ENCODE measurements at places on chromosomes 16 and 17.
A peak's percentile ranks its signal among the peaks of the same experiment; 100 is the strongest.

- no peak for DNase-seq
Measured at GRCh38 chr16:30715750-30716445, 16.9 kb downstream of the SRCAP start.

GRCh38 chr16:3541527-3542155, 35.6 kb downstream of the NLRC3 start:
- no peak for DNase-seq

GRCh38 chr17:3940965-3941698, 23.1 kb downstream of the ATP2A3 start:
- no peak for DNase-seq

- DNase-seq, result peak; percentile 79
Measured at GRCh38 chr17:32783602-32784001, 93.3 kb downstream of the MYO1D start.

- DNase-seq, result no peak
Measured at GRCh38 chr17:57152967-57153528, 68.0 kb downstream of the AKAP1 start.

GRCh38 chr16:12392585-12393091, 411.0 kb downstream of the CPPED1 start:
- no peak for DNase-seq

DNA sequence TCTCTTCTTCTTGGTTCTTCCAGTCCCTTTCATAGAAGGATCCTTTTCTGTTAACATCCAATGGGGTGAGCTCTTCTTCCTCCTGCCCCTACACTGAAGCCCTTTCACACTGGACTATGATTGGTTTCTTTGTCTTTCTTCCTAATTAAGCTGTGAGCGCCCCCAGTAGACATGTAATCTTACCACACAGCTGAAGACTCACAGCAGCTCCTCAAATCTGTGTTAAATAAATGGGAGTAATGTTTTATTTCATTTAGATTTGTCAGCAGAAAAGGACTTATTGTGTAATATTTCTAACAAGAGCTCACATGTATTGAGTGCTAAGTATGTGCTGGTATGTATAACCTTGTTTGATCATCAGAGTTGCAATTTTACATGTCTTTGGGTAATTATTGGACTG, 55.7 kb downstream of the TOX3 start:
- DNase-seq, result no peak

DNA sequence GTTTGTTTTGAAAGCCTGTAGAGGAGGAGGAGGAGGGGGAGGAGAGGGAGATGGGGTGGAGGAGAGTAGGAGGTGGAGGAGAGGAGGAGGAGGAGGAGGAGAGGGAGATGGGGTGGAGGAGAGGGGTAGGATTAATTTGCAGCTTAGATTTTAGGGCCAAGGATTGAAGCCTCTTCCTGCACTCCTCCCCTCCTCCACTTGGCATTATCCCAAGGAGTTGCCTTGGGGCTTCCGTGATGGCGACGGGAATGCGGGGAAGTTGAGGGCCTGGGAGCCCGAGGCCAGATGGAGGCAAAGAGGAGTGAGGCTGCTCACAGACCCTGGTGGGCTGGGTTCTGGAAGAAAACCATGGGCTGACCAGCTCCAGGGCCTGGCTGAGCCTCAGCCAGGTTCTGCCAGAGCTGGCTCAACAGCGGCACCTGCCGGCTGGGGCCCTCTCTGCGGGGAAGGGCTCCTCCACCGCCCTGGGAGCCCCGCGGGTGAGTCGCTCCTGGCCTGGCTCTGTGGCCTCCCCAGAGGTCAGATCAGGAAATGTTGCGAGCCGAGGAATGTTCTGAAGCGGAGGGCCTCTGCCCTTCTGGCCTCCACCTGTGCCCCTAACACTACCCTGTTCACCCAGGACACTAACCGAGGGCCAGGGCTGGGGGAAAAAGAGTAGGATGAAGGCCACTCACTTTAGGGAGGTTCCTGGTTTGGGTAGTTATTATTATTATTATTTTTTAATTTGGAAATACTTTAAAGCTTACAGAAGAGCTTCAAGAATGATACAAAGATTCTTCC, 23.9 kb upstream of the FMNL1 start:
- DNase-seq, result peak; percentile 56

DNA sequence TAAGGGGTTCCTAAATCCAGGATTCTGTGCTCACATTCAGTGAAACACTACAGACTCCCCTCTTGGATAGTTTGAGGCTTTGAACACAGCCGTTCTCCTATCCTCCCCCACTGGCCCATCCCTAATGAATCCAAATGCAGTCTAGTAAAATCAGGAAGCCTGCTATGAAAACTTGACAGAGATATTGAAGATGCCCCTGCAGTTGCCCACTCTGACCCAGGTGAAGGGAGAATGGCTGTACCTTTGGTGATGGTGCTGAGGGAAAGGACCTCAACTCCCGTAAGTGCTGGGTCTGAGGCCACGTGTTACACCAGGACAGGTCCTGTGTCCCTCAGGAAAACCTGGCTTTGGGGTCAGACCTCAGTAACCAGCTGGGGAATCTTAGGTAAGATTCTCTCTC, 54.4 kb downstream of the SF3B3 start:
- no peak for DNase-seq

DNA sequence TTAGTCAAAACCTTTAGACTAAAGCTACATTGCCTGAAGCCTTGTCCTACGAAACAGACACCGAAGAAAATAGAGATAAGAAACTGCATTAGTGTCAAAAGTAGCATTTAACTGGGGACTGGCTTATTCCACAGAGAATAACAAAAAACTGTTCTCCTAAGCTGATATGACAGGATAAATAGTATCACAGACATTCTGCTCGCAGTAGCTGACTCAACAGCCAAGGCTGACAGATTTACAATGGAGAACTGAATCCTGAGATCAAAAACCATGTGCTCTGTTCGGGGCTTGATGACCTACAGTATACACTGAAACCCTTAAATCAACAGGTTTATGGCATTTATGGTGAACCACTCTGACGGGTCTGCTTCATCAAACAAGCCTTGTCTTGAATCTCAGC, 25.5 kb downstream of the ADAMTS18 start:
- DNase-seq, result peak; percentile 91

- DNase-seq, result no peak
Measured at GRCh38 chr16:15970202-15970601, 20.8 kb downstream of the ABCC1 start.

DNA sequence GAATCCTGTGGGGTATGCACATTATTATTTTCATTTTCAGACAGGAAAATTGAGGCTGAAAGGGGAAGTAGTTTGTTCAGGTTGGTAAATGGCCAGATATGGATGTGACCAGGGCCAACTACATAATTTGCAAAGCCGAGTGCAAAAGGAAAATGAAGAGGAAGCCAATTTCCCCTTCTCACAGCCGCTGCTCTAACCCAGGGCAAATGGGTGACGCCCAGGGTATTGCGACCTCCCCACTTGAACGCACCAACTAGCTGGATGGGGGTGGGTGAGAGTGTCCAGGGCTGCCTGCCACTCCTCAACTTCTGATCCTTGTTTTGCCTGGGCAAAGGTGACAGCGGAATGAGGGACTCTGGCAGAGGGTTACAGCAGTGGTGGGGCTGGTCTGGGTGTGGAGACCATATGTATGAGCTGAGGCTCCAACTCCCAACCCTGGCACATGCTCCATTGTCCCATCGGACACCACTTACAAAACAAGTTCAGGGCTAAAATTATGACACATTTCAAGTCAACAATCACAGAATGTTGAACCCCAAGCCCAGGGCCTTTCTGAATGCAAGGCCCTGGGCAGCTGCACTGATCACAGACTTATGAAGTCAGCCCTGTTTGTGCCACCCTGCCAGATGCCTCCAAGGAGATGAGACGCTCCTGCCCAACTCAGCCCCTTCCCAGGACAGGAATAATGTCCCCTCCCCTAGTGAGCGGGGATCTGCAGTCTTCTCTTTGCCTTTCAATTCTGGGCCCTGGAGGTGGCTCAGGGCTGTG, 1.7 kb downstream of the ANKRD40CL start:
- DNase-seq, result peak; percentile 17

DNA sequence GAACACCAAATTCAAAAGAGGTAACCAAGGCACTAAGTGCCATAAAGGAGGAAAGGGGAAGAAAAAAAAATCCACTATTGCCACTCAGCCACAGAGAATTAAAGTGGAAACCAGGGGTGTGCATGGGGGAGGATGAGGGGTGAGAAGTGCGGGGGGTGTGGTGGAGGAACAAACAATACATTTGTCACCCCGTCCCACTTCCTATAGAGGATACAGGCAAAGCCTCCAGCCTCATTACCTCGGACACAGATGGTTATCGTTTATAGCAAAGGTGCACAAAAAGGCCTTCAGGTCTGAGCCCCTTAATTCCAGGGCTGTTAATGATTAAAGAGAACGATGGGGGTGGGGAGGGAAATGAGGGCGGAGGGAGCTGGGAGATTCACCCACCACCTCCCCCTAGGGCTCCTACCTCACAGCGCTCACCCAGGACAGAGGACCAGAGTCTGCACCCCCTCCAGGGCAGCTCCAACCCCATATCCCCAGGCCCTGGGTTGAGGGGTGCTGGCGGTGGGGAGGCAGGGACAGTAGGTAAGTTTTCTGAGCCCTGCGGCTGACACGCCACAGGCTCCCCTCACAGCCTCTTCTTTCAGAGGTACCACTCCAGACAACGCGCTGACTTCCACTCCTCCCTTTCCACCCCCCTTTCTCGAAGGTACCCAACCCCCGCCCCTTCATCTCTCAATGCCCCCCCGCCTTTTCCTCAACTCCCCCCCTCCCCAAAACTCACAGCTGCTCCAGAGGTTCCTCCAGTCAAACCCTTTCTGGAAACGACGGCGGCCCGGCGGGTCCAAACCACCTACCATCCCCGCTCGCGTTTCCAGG, 470 bp downstream of the DCUN1D3 start:
- peak; percentile 21 for DNase-seq

DNA sequence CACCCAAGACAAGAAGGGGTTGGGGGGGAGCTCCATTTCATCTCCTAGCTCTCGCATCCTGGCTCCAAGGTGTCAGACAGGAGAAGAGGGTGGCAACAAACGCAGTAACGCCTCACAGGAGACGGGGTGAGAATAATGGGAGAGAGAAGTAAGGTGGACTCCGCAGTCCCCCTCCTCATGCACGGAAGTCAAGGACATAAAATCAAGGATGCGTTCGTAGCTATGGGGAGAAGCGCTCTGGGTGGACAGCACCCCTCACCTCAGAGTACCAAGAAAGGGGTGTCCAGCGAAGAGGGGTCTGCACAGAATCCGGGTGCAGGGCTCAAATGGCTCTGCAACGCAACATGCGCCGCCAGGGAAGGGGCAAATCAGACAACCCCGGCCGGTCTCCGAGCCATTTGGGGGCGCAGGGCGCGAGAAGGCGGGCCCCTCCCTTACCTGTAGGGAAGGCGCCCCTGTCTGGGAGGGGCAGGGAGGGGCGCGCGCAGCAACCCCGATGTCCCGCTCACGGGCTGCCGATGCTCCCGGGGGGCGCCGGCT, 555 bp downstream of the HDAC5 start:
- no peak for DNase-seq

GRCh38 chr17:18975597-18975996, 23.6 kb downstream of the SLC5A10 start:
- DNase-seq, result no peak

DNA sequence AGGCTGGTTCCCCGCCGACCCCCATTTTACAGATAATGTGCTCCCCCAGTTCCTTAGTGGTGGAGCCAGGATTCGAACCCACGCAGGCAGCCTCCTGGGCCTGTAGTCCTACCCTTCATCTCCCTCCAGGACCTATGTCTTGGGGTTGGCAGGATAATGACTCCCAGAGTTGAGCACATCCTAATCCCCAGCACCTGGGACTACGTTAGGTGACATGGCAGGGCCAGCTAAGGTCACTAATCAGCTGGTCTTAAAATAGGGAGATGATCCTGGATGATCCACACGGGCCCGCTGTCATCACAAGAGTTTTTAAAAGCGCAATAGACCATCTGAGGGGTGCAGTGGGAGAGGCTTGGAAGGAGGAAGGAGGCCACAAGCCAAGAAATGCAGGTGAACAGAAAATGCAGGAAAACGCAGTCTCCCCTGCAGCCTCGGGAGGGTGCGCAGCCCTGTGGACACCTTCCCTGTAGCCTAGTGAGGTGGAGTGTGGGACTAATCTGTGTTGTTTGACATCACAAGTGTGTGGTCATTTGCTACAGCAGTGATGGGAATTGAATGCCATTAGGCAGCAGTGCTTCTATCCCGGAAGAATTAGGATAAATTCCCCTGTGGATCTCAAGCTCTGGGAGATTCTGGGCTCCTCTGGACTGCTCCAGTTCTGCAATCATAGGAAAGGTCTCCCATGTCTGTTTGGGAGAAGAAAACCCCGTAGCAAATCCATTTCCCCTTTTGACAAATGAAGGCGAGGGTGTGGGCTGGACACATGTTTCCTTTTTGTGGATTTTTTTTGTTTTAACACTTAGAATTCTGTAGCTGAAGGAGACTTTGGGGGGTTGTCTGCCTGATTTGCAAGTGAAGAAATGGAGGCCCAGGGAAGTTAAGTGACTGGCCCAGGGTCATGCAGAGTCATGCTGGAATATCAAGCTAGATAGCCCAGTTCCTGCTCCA, 297.7 kb downstream of the SEC14L1 start:
- DNase-seq, result no peak

GRCh38 chr17:63578769-63579111, 22.0 kb upstream of the TACO1 start:
- no peak for DNase-seq

GRCh38 chr16:14301169-14302030, 230.3 kb downstream of the MRTFB start:
- DNase-seq, result no peak

- no peak for DNase-seq
Measured at GRCh38 chr16:85541181-85541580, 71.9 kb upstream of the GSE1 start.

DNA sequence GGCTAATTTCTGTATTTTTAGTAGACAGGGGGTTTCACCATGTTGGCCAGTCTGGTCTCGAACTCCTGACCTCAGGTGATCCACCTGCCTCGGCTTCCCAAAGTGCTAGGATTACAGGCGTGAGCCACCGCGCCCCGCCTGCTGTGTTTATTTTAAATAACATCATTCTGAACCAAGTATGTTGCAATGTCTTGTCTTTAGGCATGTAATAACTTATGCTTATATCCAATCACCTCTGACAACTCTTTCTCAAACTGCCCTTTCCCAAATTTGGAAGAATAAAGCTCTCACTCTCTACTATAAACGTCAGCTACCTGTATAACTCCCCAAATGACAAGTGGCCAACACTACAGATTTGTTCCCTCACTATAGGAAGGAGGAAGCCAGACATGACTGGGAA, 103.1 kb upstream of the FA2H start:
- no peak for DNase-seq

DNA sequence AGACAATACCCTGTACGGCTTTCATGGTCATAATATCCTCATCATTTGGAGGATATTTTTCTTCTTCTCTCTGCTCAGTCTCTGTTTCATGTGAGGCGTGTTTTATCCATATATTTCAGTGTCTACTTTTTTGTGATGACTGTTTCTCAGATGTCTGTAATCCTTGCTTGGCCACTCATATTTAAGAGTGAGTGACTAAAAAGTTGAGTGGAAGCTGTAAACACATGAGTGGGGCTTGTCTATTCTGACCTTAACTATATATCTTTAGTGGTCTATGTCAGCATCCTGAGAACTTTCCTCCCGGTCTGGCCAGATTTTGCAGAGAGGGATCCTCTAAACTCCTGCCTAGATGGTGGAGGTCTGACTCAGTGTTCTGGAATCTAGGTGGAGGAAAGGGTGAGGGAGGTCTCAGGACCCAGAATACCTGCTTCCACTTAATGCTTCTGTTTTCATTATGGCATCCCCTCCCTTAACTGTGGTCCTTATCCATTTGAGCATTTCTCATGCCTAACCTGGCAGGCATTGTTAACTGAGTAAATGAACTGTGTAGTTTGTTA, 6.0 kb downstream of the DDX19B start:
- DNase-seq, result no peak

GRCh38 chr16:77207030-77207429, 7.8 kb downstream of the SYCE1L start:
- DNase-seq, result no peak

GRCh38 chr16:10878644-10879501, 1.9 kb downstream of the CIITA start:
- no peak for DNase-seq
